ENCODE measurements at places on chromosomes 4 and X.

- no peak for DNase-seq
Measured at GRCh38 chr4:109432696-109433095, 919 bp upstream of the SEC24B start.

DNA sequence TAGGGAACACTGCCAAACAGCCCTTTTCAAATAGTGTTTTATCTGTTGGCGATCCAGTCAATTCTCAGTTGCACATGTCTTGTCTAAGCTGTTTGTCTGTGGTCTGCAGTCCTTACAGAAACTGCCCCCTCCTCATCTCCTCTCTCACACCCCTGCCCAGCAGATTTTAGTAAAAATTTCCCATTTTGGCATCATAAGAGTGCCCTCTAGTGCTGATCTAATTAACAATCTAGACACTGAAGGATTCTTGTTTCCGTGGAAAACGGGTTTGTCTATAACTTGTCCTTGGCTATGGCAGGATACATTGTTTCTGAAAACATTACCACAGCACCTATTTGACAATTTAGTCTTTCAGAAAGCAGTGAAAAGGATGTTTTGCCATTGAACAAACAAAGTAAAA, 227.2 kb upstream of the MBNL3 start:
- DNase-seq: no peak

GRCh38 chr4:5389756-5390310, 318.5 kb downstream of the EVC2 start:
- no peak for DNase-seq

DNA sequence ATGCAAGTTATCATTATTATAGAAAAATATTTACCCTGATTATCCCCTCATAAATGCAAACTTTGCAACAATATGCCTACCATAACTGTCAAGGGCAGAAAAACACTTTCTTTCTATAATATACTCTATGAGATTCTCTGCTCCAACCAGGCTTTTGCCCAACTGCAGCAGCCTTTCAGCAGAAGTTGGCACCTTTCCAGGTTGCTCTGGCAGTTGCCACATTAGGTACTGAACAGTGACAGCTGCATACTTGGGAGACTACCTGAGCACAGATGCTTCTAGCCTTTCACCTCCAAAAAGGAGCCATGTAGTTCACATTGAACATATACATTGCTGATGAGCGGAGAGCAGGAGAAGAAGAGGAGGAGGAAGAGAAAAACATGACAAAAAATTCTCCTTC, 69.5 kb upstream of the BRWD3 start:
- DNase-seq: no peak

DNA sequence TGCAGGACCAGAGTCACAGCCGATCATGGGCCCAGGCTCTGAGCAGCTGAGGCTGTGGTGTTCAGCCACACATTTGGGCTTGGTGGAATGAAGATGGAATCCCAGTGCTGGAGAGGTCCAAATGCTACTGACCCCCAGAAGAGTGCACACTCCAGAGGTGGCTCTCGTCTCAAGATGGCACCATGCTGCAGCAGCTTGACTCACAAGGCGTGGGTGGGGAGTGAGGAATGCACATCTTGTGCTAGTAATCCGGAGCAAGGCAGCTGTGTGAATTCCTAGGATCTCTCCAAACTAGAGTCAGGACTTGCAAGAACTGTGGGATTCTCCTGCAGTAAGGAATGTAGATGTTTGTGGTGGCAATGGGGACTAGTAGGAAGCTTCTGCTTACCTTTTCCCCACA, 28.7 kb downstream of the RAB28 start:
- DNase-seq: no peak

- DNase-seq: no peak
Measured at GRCh38 chr4:80422727-80423404, 87.3 kb downstream of the CFAP299 start.

DNA sequence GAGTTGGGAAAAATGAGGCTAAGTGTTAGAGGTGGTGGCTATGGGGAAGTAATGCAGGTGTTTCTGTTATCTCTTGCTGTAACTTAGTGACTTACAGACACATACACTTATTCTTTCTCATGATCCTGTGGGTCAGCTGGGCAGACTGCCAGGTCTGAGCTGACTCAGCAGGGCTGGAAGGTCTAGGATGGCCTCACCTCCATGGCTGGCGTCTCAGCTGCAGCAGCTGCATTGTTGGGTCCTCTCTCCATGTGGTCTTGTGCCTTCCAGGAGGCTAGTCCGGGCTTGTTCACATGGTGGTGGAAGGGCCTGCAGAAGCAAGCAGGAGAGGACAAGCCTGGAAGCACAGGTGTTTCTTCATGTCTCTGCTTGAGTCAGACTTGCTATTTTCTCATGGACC, 172.7 kb downstream of the NHS start:
- no peak for DNase-seq

DNA sequence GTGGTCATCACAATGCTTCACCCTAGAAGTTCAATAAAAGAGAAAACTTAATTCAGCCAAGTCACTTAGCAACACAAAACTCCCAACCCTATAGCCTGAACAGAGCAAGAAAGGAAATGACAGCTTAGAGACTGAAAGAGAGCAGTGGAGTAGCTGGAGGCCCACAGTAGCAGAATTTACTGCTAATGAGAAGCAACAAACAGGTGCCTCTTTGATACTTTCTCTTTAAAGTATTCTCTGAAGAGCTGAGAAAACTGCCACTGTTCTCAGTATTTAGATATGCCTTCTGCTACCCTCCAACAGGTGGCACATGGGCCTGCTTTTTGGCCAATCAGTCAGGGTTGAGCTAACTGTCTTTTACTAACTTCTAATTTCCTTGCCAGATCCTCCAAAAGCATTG, 240.0 kb downstream of the GPC3 start:
- DNase-seq: no peak
